Astrocyte (in vitro differentiated cells and primary cell): ENCODE measurements at places on chromosomes 16 and 17.

DNA sequence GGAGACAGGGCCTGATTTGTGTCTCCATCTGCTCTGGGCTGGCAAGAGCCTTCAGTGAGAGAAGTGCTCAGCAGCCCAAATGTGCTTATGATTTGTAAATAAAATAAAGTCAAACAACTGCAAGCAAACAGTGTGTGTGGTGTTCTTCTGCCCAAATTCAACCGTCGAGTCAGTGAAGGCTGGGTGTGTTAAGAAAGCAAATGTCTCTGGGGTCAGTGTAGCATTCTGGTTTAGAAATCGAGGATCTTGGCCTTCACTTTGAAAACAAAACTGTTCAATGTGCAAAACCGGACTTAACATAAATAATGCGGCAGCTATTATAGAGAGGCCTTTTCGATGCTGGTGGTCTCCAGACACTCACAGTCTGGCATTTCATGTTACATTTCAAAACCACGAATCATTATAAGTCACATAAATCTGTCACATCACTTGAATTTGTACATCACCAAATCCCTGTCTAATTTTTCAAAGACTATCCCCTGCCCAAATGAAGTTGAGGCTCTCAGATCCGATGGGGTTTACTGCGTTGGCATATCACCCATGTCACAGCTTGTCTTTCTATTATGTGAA is 158.6 kb upstream of the MYOCD start:
- DNase-seq: no peak

- peak; percentile 90 for DNase-seq
Measured at GRCh38 chr17:50423553-50424159, 2.4 kb upstream of the ACSF2 start.

- DNase-seq: no peak
Measured at GRCh38 chr16:76816475-76816874, 374.5 kb upstream of the MON1B start.

DNA sequence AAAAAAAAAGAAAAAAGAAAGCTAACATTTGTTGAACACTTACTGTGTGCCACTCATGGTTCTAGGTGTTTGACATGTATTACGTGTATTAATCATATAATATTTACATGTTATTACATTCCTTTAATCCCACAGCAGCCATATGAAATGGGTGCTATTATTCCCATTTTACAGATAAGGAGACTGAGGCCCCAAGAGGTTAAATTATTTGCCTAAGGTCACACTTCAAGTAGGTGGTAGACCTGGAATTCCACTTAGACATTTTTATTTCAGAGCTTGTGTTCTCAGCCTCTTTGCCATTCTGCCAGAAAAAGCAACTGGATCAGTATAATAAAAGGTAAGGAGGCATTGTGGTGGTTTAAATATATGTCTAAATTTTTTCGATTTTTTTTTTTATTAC is 55.1 kb upstream of the HS3ST4 start:
- no peak for DNase-seq

GRCh38 chr17:56289321-56289720 is 136.0 kb downstream of the ANKFN1 start:
- DNase-seq: no peak

DNA sequence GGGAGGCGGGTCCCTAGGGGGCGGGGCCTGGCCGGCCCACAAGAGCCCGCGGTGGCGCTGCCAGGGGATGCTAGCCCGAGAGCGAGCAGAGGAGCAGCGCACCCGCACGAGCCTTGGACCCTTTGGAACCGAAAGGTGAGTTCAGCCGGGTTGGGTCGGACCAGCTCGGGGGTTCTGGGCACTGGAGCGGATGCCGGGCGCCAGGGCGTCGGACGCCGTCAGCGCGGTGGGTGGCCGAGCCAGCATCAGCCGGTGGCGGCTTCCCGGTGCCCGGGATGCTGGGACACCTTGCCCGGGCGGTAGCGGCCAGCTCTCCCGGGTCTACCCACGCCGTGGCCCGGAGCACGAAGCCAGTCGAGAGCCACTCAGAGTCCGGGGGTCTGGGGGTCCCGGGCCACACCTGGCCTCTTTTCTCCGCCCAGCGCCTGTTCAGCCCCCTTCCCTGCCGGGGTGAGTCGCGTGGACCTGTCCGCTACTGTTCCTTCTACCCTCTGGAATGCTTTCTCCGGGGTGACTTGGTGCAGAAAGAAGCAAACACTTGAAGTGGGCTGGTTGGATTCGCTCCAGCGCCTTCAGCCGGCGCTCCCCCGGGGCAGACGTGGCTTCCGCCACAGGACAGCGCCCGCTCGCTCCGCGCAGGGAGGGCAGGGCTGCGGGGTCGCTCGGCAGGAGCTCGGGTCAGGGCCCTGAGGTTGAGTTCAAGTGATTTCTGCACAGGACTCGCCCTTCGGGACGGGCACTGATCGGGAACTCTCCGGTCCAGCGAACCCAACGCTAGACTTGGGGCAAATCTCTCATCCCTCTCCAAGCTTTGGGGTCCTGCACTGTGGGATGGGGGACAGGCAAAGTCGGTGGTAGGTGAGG is at the start of gene SCNN1G:
Gene SCNN1G, plus strand, starts transcription at position 67 of the 864 bp plus-strand sequence. CDS start 3,527 bp downstream, outside the sequence.
- DNase-seq: no peak

DNA sequence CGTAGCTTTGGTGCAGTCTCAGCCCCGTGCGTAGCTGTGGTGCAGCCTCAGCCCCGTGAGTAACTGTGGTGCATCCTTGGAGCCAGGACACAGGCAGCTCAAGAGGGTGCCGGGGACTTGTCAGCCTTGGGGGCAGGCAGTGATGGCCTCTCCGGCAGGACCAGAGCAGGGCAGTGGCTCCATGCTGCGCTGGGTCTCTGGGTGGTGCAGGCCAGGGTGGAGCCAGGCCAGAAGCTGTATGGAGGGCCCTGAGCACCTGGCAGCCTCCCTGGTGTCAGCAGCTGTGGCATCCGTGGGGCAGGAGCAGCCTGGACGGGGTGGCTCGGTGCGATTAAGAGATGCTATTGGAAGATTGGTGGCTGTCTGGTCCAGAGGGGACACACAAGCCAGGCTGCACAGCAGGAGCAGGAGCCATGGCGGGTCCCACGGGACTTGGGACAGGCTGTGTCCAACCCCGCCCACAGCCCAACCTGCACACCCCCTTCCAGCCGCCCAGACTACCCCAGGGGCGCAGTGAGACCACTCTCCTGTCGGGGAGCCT is 28.3 kb upstream of the CDH15 start:
- DNase-seq: no peak

GRCh38 chr16:20372701-20373100 is 20.2 kb upstream of the UMOD start:
- no peak for DNase-seq

DNA sequence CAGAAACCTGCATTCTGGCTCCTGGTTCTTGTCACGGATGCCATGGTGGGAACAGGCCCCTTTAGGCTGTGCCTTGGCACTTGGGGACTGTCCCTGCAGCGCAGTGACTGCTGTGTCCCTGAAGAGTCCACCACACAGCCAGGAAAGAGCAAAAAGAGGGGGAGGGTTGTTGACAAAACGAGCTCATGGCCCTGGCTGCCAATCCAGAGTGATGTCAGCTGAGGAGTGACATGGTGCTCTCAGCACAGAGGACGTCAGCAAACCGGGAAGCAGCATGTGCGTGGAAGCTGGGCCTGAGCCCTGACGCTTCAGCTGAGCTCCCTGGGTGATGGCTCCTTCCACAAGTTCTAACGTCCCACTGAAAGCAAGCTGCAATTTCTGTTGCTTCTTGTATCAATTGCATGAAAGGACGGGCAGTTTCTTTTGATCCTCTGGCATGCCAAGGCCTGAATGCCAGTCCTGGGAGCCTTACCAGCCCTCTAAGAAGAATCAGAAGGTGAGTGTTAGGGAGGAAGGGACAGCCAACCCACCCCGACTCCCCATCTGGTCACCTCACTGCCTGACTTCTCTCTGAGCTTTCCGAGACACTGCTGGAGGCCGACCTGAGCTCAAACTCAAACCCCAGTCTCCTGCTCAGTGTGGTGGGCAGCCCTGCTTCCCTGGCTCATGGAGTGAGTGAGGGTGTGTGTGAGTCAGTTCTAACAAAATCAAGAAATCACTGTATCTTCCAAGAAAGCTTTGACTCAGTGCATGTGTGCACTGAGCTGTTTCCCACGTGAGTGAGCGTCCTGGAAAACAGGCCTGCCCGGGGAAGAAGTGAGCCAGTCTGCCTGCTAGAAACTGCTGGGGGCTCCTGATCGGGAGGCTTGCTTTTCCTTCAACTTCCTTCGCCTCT is 14.7 kb upstream of the WNT3 start:
- peak; percentile 77 for DNase-seq

DNA sequence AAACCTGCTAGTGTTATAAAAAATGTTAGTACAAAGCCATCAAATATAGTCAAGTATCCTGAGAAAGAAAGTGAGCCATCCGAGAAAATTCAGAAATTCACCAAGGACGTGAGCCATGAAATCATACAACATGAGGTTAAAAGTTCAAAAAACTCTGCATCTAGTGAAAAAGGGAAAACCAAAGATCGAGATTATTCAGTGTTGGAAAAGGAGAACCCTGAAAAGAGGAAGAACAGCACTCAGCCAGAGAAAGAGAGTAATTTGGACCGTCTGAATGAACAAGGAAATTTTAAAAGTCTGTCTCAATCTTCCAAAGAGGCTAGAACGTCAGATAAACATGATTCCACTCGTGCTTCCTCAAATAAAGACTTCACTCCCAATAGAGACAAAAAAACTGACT is 31.7 kb downstream of the RBBP6 start:
- no peak for DNase-seq

GRCh38 chr16:84753412-84754326 is 53.9 kb downstream of the USP10 start:
- DNase-seq: no peak

GRCh38 chr16:31128711-31129567 is 6.6 kb downstream of the PRSS8 start:
- DNase-seq: no peak

DNA sequence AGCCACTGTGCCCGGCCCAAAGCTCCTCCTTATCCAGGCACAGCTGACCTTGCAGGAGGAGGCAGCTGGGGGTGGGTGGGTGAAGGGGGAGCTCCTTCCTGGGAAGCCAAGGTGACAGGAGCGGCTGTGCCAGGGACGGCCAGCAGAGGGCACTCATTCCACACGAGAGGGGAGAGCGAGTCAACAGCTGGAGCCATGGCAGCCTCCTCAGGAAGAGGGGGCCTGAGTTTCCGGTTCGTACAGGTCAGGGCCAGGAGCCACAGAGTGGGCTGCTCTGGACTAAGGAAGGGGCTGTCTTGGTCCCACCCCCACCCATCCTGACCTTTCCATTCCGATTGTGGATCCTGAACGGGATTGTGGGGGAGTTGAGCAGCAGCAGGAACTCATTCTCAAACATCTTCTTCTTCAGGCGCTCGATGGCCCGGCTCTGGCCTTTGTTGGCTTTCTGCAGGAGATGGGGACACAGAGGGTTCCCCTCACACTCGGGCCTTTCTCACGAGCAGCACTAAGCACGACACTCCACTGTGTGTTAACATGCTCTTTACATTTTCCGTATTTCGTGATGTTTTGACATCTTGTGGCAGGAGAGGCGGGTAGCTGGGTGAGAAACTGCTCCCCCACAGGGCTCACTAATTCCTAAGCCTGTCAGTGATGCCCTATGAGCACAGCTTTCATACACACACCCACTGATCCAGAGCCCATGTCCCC is 61.6 kb downstream of the TIMM22 start:
- DNase-seq: no peak

DNA sequence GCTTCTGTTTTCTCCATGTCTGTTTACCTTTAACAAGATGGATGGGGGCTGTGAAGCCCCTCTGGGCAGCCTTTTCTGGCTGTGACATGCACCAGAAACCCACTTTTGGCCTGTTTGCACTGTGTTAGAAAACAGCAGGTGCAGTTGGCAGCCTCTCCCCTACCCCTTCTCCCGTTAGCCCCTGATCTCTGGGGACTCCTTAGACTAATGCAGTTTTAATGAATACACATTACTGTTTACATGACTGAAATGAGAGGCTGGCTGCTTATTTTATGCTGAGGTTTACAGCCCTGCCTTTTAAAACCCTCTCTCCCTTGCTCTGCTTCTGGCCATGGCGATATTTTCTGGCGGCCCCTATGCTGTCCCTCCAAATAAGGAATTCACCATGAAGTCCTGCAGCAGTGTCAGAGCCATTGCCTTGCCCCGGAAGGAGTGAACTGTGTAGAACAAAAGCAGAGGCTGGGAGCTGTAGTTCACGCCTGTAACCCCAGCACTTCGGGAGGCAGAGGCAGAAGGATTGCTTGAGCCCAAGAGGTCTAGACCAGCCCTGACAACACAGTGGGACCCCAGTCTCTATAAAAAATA is 79.3 kb downstream of the PRKCB start:
- no peak for DNase-seq

- DNase-seq: peak; percentile 78
Measured at GRCh38 chr17:31726980-31727427, 132.0 kb downstream of the COPRS start.

DNA sequence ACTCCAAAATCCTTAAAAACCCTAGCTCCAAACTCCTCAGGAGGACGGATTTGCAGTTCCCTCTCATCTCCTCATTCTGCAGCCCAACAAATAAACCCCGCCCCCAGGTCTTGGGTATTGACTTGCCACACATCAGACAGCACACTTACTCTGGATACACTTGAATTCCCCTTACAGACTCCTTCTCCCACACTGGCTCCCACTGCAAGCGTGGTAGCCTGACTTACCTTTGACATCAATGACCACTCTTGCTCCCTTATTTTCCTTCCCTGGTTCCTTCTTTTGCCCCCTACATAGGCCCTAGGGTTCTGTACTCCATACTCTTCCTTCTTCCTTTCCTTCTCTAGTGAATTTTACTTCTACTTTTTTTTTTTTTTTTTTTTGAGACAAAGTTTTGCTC is 7.5 kb downstream of the RFFL start:
- no peak for DNase-seq

GRCh38 chr17:79845601-79845949 is 6.3 kb upstream of the CBX4 start:
- DNase-seq: no peak

DNA sequence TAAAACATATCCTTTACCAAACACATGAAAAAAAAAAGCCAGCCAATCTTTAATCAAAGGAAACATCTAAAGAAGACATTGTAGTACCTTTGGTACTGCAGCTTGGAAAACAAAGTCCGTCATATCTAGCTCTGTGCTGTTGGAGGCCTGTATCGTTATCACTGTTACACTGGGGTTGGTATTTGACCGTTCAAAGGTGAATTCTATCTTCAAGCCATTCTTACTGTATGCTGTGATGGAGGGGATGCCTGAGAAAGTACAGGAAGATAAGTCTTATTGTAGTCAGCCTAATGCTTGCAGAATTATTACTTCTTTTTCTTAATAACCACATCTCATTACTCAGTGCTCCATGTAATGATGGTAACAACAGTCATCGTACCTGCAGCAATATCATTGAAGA is 14.4 kb upstream of the PHLPP2 start:
- no peak for DNase-seq

DNA sequence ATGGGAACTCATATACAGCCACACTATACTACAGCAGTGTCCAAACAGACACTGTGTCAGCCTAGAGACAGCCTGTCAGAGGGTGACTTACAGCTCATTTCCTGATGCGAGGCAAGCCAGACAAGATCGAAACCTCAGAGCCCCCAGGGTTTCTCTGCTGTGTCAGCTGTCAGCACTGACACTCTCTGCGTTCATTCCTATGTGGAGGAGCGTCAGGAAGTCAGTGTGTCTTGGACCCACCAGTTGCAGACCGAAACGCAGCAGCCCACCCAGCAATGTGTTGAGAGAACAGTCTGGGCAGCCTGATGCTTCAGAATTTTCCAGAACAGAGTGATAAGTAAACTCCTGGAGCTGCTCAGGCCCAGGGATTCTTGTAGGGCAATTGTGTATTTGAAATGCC is 20.6 kb upstream of the MAPT start:
- DNase-seq: no peak

- no peak for DNase-seq
Measured at GRCh38 chr16:66161942-66162341, 204.5 kb upstream of the CDH5 start.
